ENCODE measurements at places on chromosomes 7 and 10.
A peak's percentile ranks its signal among the peaks of the same experiment; 100 is the strongest.

DNA sequence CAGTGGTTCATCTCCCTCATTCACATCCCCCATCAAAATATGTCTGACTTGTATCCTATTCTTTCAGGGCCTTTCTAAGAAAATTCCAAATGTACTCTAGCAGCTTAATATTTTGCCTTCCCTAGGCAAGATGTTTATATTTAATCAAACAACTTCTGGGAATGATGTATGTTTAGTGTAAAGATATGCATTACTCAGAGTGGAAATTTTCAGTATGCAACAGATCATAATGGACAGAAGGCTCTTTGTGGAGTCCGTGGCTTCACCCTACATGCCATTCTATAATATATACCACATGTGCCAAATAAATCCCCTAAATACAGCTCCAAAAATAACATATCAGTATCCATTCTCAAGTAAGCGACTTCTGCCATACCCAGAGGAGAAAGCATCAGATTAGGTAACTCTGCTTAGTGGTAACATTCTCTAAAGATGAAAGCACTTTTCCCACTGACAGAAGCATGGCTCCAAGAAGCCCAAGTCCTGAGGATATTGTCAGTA is 316.6 kb downstream of the KCNMA1 start:
- DNase-seq, result no peak

DNA sequence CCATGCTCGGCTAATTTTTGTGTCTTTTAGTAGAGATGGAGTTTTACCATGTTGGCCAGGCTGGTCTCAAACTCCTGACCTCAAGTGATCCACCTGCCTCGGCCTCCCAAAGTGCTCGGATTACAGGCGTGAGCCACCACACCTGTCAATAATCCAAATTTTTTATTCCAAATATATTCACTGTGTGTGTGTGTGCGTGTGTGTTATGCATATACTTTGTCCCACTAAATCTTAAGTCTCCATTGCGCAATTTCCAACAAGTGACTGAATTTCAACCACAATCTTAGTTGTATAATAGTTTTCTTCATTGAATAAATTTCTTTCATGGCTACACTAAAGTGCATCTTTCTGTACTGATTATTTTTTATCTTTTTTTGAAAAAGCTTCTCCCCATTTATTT is 2.7 kb downstream of the KRIT1 start:
- DNase-seq, result no peak

DNA sequence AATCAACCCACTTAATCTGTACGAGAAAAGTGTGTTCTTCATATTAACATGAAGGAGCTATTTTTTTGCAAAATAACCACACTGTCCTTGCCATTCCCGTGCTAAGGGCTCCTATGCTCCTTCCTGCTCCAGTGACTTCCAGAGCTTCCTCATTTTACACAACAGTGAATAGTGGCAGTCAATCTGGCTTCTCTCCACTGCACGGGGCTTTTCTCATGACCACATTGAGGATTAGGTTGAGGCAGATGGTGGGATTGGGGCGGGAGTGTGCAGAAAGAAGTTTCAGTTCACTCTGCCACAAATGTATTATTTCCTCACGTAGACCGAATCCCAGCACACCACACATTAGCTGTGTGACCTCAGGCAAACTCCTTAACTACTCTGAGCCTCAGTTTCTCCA is 235.1 kb downstream of the ARHGAP12 start:
- no peak for DNase-seq

GRCh38 chr10:129233351-129234148 is 233.5 kb upstream of the MGMT start:
- DNase-seq, result no peak

- peak; percentile 51 for DNase-seq
These were observed 20.4 kb upstream of the INPP5F start for GRCh38 chr10:119705434-119705831.

GRCh38 chr10:80702143-80702542 is 164.4 kb downstream of the SH2D4B start:
- DNase-seq, result no peak

GRCh38 chr10:5563991-5564536 is 39.3 kb downstream of the CALML3 start:
- peak; percentile 80 for DNase-seq

- DNase-seq, result no peak
These were observed 9.7 kb downstream of the ADRA2A start for GRCh38 chr10:111086574-111086973.

GRCh38 chr10:86945361-86946212 is 11.8 kb downstream of the MMRN2 start:
- DNase-seq, result no peak

- peak; percentile 48 for DNase-seq
These were observed 45.4 kb downstream of the KAT6B start for GRCh38 chr10:74871595-74872382.

GRCh38 chr7:105122619-105123018 is 108.6 kb downstream of the KMT2E start:
- DNase-seq, result no peak

GRCh38 chr10:108586424-108586823 is 1336.9 kb downstream of the XPNPEP1 start:
- no peak for DNase-seq

GRCh38 chr7:99127636-99128035 is 16.3 kb downstream of the SMURF1 start:
- no peak for DNase-seq

DNA sequence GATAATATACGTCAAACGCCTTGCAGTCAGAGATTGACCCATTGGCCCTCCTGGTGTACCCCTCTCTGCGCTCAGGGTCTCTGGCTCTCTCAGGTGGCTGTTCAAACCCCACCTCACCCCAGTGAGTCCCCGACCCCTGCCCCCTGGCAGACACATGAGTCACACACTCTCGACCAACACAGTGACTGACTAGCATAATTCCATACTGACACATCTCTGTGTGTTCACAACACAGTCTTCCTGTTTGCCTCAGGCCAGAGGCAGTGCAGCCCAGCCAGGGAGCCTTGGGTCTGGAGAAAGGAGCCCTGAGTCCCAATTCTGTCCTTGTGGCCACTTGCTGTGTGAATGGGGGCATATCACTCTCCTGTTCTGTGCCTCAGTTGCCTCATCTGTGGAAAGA is 40.1 kb downstream of the PALD1 start:
- DNase-seq, result no peak

GRCh38 chr7:56479748-56480147 is 363.5 kb upstream of the NUPR2 start:
- DNase-seq, result no peak

DNA sequence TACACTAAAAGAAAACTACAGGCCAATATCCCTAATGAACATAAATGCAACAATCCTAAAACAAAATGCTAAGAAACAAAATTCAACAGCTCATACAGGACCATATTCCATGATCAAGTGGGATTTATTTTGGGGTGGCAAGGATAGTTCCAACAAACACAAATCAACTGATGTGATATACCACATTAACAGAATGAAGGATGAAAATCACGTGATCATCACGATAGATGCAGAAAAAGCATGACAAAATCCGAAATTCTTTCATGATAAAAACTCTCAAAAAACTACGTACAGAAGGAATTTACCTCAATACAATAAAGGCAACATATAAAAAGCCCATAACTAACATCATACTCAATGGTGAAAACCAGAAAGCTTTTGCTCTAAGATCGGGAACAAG is 124.0 kb downstream of the RELN start:
- DNase-seq, result no peak

DNA sequence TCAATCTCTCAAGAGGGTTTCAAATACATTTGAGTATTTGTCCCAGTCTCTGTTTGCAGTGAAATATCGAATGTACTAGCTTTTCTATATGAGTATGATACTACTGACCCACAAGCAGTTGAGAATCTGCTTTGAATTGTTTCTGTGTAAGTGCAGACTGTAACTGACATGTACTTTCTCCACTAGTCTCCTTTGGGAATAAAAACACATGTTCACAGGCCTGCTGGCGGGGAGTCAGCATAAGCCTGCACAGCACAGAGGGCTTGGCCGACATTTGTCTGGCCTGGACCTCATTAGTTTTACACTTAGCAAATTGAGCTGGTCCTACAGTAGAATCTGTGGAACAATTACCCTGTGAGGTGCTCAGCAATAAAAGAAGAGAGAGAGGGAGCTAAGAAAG is 72.6 kb downstream of the ITGB8 start:
- DNase-seq, result no peak

GRCh38 chr7:159105066-159105780 is 39.4 kb downstream of the VIPR2 start:
- no peak for DNase-seq

GRCh38 chr7:50307368-50308032 is 3.0 kb downstream of the IKZF1 start:
- DNase-seq, result peak; percentile 79

DNA sequence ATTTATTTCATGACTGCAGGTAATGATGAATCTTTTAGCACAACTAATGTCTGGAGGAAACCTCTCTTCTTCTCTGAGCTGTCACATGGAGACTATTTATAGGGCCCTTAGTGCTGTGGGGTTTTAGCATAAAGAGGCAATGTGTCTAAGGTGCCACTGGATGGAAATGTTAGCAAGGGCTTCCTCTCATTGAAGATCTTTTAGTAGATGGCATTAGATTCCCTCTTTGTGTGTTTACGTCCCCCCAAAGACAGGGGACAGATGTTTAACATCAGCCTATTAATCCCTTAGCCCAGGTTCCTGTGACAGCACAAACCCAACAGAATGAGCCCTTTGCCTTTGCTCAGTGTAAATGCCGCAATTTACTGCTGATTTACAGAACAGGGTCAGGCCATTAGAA is 208.6 kb downstream of the SKAP2 start:
- DNase-seq, result no peak

GRCh38 chr7:46569133-46569465 is 648.0 kb upstream of the IGFBP3 start:
- no peak for DNase-seq

- DNase-seq, result no peak
These were observed 81.2 kb downstream of the PAX2 start for GRCh38 chr10:100826661-100826982.

DNA sequence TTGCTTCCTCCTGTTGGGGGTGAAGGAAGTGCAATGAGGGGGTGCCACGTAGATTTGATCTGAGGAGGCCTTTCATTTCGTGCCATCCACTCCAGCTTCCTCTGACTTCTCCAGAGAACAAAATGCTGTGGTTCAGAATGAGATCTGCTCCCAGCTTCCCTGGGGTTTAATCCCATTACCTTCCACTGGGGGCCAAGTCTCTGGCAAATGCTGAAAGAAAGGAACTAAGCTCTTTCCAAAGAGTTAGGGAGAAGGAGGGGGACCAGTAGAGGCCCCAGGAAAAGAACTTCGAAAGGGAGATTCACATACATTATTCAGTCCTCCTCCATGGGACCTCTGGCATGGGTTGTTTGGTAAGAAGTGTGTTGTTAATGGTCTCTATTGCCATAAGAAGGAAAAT is 727.0 kb downstream of the TYW1 start:
- no peak for DNase-seq

- no peak for DNase-seq
These were observed 256.6 kb downstream of the ARHGAP21 start for GRCh38 chr10:24467136-24467535.

DNA sequence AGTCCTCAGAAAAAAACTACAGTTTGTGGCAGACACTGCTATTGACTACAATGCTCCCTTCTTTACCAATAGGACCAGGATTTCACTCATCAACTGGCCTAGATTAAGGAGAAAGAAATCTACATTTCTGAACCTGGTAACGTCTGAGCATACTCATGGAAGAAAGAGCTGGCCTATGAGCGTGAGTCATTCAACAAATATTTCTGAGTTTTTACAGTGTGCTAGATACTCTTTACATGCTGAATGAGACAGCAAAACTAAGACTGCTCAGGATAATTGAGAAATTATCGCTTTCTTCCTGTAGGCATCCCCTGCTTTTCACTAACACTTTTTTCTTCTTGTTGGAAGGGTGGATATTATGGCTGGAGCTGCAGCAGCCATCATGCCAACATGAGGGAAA is 609.7 kb downstream of the TNS3 start:
- DNase-seq, result no peak

GRCh38 chr7:37480041-37481031 is 31.7 kb upstream of the ELMO1 start:
- no peak for DNase-seq

GRCh38 chr10:34154383-34154900 is 660.7 kb downstream of the PARD3 start:
- DNase-seq, result no peak

DNA sequence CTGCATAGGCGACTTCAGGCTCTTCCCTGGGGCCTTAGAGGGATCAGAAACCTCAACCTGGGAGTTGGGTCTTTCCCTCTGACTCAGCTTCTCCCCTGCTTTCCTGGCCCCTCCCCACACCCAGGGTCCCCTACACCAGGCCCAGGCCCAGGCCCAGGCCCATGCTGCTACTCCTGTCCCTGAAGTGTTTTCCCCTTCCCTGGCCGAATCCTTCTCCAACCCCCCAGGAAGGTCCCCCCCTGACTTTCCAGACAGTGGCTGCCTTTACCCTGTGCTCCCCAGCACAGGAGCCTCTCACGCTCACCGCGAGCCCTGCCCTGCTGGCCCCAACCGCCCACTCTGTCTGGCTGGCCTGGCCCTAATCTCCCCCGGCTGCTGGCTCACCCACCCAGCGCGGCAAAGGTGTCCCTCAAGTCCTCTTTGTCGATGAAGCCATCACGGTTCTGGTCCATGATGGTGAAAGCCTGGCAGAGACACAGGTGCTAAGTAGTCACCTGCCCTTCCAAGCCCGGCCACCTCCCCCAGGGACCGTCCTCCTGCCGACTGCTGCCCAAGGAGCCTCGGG is 6.4 kb downstream of the MYL10 start:
- no peak for DNase-seq

DNA sequence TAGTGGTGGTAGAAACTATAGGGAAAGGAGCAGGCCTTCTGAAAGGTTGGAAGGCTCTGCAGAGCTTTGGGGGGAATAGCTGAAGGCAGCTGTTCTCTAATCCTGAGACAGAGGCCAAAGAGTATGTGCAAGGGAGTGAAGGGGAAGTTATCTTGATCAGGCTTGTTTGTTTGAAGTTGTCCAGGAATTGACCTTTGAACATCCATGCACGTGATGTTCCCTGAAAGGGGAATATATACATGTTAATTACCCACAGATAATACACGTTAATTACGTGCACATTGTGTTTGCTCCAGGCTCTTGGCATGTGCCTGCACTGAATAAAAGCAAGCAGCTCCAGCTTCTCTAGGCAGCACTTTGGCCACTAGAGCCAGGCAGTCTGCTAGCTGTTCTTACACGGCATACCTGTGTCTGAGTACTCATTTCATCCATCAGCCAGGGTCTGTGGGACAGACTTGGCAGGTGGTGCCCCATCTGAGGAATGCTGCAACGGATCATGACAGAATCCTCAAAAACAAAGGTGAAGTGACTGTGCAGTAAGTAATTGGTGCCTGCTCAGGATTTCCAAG is 18.0 kb upstream of the STARD3NL start:
- DNase-seq, result no peak

- DNase-seq, result no peak
These were observed 8.5 kb downstream of the KCNMA1 start for GRCh38 chr10:77628906-77629730.

- DNase-seq, result no peak
These were observed 21.2 kb downstream of the CYP17A1 start for GRCh38 chr10:102815790-102816549.

DNA sequence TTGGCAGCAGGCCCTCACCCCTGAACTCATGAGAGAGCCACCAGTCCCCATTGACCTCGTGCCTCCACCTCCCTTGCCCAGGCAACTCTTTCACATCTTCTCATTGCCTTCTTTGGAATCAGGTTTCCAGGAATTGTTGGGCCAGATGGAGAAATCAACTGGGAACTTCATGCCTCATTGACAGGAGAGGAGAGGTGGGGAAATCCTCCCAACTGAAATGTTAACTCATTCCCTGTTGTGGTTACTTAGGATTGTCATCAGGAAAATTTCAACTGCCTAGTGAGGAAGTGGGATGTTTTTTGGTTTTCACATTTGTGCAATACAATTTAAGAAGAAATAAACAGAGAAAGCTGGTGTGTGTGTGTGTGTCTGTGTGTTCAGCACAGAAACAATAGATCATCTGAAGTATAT is 106.6 kb upstream of the INHBA start:
- DNase-seq, result no peak
